ENCODE measurements at places on chromosomes 6 and 20.

DNA sequence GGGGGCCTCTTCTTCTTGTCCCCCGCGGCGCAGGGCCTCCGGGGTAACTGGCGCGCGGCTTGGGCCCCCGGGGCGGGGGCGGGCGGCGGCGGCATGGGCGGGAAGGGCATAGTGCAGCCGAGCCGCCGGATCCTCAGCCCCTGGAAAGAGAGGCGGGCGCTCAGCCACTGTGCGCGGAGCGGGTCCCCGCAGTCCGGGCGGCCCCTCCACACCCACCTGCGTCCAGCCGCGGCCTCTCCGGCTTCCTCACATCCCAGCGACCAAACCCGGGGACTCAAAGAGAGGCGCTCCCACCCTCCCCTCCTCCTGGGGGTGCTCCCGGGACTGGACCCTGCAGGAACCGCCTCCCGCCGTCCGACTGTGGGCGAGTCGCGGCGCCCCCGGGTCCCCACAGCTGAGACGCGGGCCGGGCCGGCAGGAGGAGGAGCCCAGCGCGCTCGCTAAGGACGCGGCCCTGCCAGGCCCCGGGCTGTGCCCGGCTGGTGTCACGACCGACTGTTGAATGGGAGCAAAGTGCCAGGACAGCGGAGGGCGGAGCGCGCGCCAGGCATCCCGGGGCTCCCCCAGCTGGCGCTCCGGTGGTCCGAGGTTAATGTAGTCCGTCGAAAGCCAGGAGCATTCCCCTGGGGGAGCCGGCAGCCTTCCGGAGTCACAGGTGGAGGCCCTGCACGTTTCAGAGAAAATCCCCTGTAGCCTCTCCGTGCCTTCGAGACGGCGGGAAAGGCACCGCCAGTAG lies at the start of gene PRR18:
Gene PRR18 (minus strand): TSS at position 360 of the 736 bp plus-strand sequence. CDS start 250 bp downstream, at position 110.
- no peak for DNase-seq

DNA sequence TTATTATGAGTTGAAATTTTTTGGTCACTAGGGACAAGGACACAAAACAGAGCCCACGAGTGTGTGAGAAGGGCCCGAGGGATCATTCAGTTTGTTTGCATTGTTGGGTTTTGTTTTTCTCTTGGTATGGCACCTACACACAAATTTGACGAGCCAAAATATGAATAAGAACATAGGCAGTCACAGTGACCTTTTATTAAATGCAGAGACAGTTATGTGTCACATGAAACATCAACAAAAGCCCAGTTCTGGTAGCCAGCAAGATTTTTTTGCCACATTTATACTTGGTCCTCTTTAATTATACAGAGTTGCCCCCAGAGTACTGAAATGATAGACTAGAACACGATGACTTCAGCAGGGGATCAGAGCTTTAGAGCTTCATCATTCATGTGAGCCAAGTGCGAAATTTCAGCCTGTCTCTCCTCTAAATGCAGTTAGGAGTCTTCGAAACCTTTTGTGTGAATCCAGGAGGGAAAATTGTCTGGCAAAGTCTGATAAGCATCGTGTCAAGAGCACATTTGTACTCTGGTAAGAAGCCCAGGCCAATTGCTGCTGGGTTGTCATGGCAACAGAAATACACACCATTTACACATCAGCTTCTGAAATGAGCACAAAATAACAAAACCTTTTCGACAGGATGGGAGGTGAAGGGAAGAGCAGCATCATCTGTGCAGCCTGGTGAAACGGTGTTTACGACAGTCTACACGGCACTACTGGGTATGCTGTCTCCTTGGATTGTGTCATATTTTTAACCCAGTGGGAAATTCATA lies 79.2 kb upstream of the RIPOR2 start:
- no peak for DNase-seq

- no peak for DNase-seq
Measured at GRCh38 chr6:13653296-13653695, 38.2 kb downstream of the NOL7 start.

GRCh38 chr6:120826253-120826652 lies 508.0 kb downstream of the TBC1D32 start:
- DNase-seq: no peak

DNA sequence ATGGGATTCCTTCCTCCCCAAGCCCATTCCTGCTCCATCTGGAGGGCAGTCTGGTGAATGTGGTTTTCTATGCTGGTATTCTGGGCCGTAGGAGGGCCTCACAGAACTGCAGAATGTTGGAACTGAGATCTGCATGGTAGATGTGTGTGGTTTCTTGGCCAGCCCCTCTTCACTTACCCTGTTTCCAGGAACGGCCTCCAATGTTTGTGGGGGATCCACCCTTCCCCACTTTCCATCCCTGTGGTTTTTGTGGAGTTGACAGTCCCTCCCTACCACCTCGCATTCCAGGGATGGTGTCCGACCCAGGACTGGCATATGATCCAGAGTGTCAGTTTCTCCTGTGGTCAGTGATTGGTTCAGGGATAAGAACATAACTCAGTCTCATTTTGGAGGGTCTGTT lies 26.7 kb upstream of the TMEM14A start:
- no peak for DNase-seq

GRCh38 chr20:41116282-41116956 lies 20.9 kb upstream of the PLCG1 start:
- no peak for DNase-seq

GRCh38 chr20:50286609-50287008 lies 96.0 kb downstream of the CEBPB start:
- DNase-seq: no peak

GRCh38 chr6:161226009-161226964 lies 47.6 kb downstream of the AGPAT4 start:
- no peak for DNase-seq

- no peak for DNase-seq
Measured at GRCh38 chr6:8875986-8876385, 440.6 kb upstream of the SLC35B3 start.

GRCh38 chr20:25323496-25324246 lies 67.0 kb downstream of the ABHD12 start:
- DNase-seq: no peak

DNA sequence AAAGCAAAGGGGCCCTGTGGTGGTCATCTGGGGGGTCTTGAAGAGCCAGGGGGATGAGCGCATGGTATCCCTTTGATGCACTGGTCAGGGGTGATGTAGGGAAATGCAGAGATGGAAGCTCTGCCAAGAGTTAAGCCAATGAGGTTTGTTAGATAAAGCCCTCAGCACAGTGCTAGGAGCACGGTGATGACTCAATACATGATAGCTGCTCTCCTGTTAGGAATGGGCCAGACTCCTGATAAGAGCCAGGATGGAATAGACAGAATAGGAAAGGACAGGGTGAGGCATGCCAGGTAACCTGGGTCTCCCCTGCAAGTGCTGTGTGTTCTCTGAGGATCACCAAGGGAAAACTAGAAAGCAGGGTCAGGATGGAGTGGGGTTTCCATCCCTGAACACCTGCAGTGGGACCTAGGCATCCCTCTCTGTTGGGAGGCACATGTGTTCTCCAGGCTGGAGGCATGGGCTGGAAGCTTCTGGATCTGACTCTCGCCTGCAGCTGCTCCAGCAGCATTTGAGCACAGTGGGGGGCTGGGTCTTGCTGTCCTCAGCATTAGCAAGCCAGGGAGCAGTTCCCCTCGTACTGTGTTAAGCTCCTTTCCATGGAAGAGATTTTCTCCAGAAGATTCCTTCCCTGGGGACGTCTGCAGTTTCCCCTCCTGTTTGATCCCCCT lies 71.8 kb upstream of the TIAM2 start:
- DNase-seq: no peak

- DNase-seq: no peak
Measured at GRCh38 chr6:150254770-150255169, 111.9 kb downstream of the PPP1R14C start.

DNA sequence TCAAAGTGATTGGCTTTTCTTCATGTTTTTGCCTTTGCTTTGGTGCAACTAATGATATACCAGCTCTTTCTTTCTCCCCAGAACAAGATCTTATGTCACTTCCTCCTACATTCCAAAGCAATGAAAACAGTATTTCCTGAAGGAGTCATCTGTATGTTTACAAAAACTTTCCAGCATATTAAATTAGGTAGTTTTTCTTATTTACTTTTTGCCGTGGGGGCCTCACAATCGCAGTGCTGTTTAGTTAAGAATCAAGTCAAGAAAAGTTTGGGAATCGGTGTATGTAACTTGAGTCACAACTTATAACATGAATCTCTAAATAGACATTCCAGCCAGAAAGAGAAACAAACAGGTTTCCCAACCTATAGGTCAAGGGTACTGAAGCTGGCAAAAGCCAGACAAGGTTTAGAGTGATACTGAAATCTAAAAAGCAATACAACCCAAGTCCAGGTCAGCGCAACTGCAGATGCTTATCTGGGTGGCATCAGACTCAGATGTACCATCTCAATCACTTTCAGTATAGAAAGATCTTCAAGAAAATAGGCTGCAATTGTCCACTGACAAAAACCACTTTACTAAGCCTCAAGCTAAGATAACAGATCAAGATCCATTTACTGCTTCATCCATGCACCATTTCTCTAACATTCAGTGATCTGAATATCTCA lies 63.6 kb downstream of the IPCEF1 start:
- DNase-seq: no peak

- DNase-seq: no peak
Measured at GRCh38 chr20:32191873-32192272, 15.7 kb downstream of the PLAGL2 start.

All from effector CD8-positive, alpha-beta T cell (primary cell).